ENCODE measurements at places on chromosomes 1 and 21. TPM values are rescaled to one million over a fixed set of nuclear protein-coding genes. Genes with fewer than 3 reads are reported as not detected.

The SPRR1B gene
- total RNA-seq: not detected

The LEPROT gene
- total RNA-seq: 22.7 TPM

The FMO5 gene
- 30.6 TPM for total RNA-seq

The PROK1 gene
- total RNA-seq: 4.9 TPM

The OPTC gene
- not detected for total RNA-seq

The FOXO6 gene
- total RNA-seq: 2.3 TPM

The OR10J5 gene
- total RNA-seq: not detected

The AMY1C gene
- 0.66 TPM for total RNA-seq

The PEX10 gene
- 18.1 TPM for total RNA-seq

The B3GALT5 gene
- 5.6 TPM for total RNA-seq

The S100A5 gene
- total RNA-seq: not detected

The CCDC30 gene
- 8.9 TPM for total RNA-seq

The EBNA1BP2 gene
- 27.5 TPM for total RNA-seq

The FAM72B gene
- not detected for total RNA-seq

The PLPPR5 gene
- not detected for total RNA-seq

The ECM1 gene
- 2.1 TPM for total RNA-seq

The NDC1 gene
- total RNA-seq: 7.3 TPM

The CLIC6 gene
- total RNA-seq: 1.8 TPM

The UTS2 gene
- total RNA-seq: not detected

The CASZ1 gene
- 14.2 TPM for total RNA-seq

The HSD17B7 gene
- 9.9 TPM for total RNA-seq

The UBASH3A gene
- total RNA-seq: not detected

The SPATA21 gene
- total RNA-seq: not detected

The FCRL2 gene
- total RNA-seq: not detected

The LCE1D gene
- total RNA-seq: not detected

The LORICRIN gene
- not detected for total RNA-seq

The PTPN7 gene
- 3.6 TPM for total RNA-seq

The CNR2 gene
- not detected for total RNA-seq

The SERTAD4 gene
- total RNA-seq: not detected

The KCNH1 gene
- not detected for total RNA-seq

The LCE1B gene
- not detected for total RNA-seq
